ENCODE measurements at places on chromosomes 7 and 10.

DNA sequence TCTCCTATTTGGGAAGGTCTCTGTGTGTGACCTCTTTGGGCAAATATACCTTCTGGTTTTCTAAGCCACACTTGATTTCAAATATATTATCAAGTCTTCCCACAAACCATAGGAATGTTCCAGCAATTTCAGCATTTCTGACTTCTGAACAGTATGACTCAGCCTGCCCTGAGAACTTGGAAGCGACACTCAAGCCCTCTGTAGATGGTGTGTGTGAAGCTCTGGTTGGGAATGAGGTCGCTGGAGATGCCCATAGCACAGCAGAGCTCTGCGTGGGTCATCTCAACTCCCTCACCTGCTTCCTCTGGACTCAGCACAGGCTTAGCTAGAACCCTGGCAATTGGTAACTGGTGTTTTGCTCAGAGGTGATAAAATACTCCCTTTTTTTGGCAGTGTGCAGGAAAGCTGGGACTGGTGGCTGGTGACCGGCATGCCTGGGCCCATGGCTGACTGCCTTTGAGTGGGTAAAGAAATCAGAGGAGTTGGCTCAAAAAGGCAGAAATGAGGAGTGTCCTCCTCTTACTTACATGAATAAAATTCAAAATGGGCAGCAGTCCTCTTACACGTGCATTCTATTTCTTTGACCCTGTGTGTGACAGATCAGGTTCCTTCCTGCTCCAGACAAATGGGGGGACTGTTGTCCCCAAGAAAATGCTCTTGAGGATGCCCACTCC lies 87.5 kb upstream of the NRP1 start:
- DNase-seq: peak; percentile 98

DNA sequence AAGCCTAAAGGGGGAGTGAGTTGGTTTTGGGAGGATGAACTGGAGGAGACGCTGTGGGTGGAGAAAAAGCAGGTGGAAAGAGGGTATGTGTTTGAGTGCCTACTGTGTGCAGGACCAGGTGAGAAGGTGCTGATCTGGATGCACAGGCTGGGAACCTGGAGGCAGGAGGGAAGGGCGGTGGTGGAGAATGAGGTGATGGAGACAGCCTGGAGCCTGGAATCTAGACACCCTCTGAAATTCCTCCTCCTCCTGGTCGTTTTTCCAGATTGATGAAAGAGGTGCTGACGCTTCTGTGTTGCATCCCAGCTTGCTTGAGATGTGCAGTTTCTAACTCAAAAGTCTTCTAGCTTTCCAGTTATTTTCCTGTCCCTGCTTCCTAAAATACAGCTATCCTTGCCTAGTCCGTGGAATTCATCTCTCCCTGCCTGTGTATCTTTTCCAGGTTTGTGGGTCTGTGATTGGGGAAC lies 67.5 kb downstream of the LRMDA start:
- no peak for DNase-seq

GRCh38 chr7:43628431-43628830 lies 45.5 kb downstream of the STK17A start:
- no peak for DNase-seq

GRCh38 chr7:41874201-41874785 lies 171.4 kb upstream of the INHBA start:
- DNase-seq: no peak

GRCh38 chr7:121395494-121395960 lies 581 bp downstream of the FAM3C start:
- DNase-seq: no peak

DNA sequence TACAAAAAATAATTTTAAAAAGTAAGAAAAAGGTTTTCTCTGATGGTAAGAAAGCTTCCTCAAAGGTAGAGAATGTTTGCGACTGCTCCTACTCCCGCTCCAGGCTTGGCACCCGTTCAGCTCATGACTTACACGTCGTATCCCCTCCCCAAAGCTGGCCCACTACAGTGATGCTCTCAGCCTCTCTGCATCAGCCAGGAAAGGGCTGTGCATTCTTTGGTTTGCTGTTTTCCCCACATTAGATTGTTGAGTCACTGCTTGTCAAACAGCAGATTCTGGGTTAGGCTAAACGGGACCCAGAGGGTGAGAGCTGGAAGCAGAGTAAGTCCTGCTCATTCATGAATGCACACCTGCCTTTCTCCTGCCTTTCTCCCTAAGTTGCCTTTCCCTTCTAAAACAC lies 54.7 kb upstream of the NMT2 start:
- DNase-seq: no peak

DNA sequence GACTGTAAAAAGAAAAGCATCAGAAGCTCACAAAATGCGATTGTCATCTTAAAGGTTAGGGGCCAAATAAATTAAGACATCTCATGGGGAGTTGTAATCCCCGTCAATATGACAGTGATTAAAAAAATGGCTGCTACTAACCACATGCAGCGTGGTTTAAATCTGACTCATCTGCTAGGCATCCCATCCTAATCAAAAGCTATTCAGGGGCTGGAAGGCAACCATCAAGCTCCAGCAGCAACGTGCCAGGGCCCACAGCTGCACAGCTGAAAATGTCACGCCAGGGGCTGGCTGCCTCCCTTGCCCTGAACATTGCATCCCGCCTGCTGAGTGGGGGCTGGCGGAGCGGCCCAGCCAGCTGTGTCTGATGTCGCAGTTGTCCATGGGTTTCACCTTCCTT lies 66.3 kb upstream of the FRMD4A start:
- peak; percentile 94 for DNase-seq

GRCh38 chr10:132145002-132145401 lies 41.7 kb upstream of the DPYSL4 start:
- no peak for DNase-seq

- DNase-seq: no peak
Observed at GRCh38 chr10:79976999-79977398, 28.1 kb upstream of the SFTPD start.

GRCh38 chr7:33039257-33039902 lies 23.2 kb downstream of the NT5C3A start:
- DNase-seq: no peak

- no peak for DNase-seq
Observed at GRCh38 chr7:93053209-93053948, 64.4 kb downstream of the SAMD9 start.

- no peak for DNase-seq
Observed at GRCh38 chr7:149140831-149141230, 6.4 kb upstream of the ZNF398 start.

DNA sequence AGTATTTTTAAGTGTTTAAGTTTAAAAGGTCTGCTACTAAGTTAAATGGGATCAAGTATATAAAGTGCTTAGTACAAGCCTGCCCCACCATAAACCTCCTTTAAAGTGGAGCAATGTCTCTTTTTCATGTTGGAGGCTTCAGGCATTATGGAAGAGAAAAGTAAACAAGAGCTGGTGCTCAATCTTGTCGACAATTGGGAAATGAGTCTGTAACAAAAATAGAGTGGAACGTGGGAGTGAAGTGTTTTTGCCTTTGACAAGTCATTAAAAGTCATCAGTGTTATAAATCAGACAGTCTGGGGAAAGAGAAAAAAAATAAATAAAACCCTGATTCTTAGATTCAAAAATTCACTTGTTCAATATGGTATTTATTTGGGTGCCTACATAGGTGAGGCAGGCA lies 44.7 kb downstream of the DNAJC12 start:
- DNase-seq: peak; percentile 50

- DNase-seq: peak; percentile 59
Observed at GRCh38 chr7:40283391-40283790, 148.6 kb downstream of the SUGCT start.

GRCh38 chr7:131797841-131798240 lies 241.4 kb upstream of the PODXL start:
- DNase-seq: peak; percentile 18

- no peak for DNase-seq
Observed at GRCh38 chr7:84389242-84389641, 194.7 kb upstream of the SEMA3A start.

- DNase-seq: peak; percentile 90
Observed at GRCh38 chr7:36278620-36279172, 111.0 kb upstream of the ANLN start.

DNA sequence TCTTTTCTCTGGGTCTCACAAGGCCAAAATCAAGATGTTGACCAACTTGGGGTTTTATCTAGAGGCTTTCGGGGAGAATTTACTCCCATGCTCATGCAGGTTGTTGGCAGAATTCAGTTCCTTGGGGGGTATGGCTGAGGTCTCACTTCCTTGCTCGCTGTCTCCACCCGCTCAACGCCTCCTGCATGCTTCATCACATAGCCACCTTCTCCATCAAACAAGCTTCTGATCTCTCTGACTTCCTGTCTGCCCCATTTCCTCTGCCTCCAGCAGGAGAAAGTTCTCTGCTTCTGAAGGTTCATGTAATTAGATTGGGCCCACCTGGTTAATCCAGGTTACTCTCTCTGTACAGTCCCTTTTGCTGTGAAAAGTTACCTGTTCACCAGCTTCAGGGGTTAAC lies 179.1 kb upstream of the FZD1 start:
- no peak for DNase-seq

- no peak for DNase-seq
Observed at GRCh38 chr7:147153571-147153970, 1037.0 kb downstream of the CNTNAP2 start.

DNA sequence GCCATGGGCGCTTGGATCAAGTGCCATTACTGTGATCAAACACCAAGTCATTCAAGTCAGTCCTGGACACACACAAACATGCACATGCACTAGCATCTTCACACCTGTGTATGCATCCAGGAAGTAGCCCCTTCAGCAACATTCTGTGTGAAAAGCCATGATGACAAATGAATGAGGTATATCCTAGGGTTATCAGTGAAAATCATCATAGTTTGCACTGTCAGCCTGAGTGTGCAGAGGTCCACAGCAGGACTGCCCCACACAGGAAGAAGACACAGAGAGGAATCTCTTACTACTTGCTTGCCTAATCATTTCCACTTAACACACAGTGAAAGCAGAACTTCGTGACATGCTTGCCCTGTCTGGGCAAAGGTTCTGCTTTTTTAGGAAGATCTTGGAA lies 184.0 kb upstream of the ADO start:
- DNase-seq: no peak

- no peak for DNase-seq
Observed at GRCh38 chr7:44439926-44440325, 50.5 kb downstream of the NUDCD3 start.

DNA sequence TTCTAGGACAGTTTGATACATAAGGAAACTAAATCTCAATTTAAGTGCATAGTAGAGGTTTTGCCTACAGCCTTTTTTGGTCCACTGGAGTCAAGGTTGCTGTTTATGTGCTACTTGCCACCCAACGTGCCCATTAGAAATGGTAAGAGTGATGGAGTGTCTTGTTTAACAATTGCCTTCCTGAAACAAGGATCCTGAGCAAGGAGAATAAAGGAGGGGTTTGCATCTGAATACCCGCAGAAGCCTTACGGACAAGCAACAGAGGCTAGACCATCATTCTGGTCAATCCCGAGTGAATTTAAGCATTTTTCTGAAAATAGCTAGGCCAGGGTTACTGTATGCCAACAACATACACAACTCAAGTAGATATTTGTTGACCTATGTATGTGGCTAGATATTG lies 63.6 kb downstream of the MARCHF5 start:
- no peak for DNase-seq

DNA sequence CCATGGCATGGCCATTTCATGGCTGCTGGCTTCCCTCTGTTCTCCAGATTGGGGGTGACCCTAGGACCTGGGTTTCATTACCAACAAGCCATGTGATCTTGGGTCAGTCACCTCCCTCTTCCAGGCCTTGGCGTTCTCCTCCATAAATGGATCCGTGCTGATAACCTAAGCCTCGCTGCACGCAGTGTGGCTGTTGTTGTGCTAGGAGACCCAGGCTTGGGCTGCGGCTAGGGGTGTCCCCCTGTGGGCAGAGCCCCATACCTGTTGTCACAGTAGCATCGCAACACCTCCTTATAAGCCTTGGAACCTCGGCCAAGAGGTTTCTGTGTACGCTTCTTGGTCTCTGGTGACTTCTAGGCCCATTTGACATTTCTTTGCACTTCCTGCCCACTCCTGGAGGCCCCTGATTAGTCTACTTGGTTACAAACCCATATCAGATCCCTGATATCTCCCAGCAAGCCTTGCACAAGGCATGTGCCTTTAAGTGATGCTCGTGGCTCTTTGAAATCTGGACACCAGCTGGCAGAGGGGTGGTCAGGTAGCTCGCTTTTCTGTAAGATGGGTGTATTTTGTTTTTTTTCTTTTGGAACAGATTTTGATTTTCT lies 23.6 kb downstream of the ZMIZ1 start:
- no peak for DNase-seq

- DNase-seq: no peak
Observed at GRCh38 chr10:117262291-117262902, 21.5 kb downstream of the SLC18A2 start.

DNA sequence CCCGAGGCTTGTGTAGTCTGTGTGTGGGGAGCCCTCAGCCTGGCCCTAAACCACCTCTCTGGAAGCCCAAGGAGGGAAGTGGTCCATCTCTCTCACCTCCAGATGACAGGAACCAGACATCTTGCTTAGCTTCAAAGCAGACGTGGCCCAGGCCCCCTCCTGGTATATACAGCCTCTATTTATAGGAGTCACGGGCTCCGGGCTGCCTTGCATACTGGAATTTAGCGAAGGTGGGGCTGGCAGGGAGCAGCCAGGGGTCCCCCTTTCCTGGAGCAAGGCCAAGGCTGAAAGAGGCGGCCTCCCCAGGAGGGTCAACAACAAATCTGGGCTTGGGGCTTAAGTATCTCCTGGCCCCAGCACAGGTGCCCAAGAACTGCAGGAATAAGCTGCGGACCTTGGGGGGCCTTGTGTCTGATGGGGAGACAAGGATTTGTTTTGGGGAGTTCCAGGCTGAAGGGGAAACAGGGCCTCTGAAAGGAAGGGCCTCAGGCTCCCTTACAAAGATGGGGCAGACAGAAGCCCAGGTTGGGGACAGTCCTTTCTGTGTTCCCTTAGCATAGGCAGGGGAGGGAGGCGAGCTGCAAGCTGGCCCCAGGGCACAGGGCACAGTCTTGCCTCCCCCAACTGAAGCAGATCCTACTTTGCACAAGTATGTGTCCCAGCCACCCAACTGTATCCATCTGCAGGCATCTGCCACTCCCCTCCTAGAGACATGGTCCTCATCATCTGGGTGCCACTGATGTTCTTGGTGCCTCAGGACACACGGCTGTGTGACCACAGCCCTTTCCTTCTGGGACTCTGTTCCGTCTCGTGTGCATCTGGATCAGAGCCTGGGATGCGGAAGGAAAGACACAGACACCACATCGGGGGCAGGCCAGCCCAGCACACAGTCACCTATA lies 11.9 kb downstream of the ZCCHC24 start:
- DNase-seq: no peak

- peak; percentile 2 for DNase-seq
Observed at GRCh38 chr7:141874787-141875186, 33.5 kb upstream of the PRSS37 start.

GRCh38 chr7:132551886-132552285 lies 24.4 kb downstream of the PLXNA4 start:
- no peak for DNase-seq
